ENCODE measurements at places on chromosomes 13 and 19.

DNA sequence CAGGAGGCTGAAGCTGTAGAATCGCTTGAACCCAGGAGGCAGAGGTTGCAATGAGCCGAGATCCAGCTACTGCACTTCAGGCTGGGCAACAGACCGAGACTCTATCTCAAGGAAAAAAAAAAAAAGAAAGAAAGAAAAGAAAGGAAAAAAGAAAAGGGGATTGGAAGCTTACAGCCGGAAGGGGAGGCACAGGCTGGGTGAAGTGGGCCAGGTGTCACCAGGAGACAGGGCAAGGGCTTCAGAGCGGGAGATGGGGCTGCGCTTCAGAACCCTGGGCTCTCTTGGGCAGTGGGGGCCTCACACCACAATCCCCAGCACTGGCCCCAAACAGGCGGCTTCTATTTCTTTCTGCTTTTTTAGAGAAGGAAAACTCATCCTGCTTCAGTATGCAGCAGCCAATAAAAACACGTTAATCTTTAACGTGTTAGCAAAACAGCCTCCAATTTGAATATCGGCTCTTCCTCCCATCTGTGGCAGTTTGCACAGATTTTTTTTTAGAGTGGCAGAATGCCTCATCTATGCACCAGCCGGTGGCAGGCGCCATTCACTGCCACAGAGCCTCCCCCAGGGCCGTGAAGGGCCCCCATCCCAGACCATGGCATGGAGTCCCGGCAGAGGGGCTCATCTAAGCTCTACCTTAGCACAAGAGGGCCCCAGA, 46.6 kb upstream of the C19orf12 start:
- no peak for DNase-seq

GRCh38 chr19:54389553-54389952, 24.8 kb upstream of the LAIR1 start:
- DNase-seq = no peak

DNA sequence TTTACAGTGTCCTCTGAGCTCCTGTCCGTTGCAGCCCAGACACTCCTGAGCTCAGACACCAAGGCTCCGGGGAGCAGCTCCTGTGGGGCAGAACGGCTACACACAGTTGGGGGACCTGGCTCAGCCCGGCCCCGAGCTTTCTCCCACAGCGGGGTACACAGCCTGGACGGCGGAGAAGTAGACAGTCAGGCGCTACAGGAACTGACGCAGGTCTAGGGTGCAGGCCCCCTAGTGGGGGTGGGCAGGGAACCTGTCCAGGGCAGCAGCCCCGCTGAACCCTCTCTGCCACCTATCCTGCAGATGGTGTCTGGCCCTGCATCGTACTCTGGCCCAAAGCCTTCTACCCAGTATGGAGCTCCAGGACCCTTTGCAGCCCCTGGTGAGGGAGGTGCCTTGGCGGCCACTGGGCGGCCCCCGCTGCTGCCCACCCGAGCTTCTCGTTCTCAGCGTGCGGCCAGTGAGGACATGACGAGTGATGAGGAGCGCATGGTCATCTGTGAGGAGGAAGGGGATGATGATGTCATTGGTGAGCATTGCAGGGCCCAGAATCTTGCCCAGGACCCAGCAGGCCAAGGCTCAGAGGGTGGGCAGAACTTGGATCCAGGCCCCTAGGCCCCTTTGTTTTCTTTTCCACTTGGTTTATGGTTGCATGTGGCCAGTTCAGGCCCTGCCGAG, 12.9 kb upstream of the PRR19 start:
- DNase-seq = no peak

GRCh38 chr19:56476651-56477428, at the start of gene ZNF667:
ZNF667 (minus strand) TSS chr19:56477345; CDS start chr19:56462370, 14,975 bp downstream.
- peak; percentile 67 for DNase-seq

DNA sequence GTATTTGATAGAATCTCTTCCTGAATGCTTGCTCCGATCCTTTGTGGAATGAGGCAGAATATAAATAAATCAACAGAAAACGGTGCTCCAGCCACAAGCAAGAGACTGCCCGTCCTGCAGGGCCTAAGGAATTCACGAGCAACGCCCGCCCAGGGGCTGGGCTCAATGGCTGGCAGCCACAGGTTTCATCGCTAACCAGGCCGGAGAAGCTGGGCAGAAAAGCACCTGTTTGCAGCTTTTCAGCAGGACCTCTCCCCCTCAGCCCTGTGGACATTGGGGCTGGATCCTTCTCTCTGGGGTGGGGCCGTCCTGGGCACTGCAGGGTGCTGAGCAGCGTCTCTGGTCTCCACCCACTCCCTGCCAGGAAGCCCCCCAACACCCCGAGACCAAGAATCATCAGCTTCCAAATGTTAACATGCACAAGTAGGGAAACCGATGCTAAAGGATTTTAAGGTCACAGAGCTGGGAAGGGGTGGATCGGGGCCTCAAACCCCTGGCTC, 102.5 kb downstream of the GADD45B start:
- no peak for DNase-seq

- DNase-seq = no peak
Observed at GRCh38 chr13:40024967-40025714, 369.7 kb downstream of the COG6 start.

DNA sequence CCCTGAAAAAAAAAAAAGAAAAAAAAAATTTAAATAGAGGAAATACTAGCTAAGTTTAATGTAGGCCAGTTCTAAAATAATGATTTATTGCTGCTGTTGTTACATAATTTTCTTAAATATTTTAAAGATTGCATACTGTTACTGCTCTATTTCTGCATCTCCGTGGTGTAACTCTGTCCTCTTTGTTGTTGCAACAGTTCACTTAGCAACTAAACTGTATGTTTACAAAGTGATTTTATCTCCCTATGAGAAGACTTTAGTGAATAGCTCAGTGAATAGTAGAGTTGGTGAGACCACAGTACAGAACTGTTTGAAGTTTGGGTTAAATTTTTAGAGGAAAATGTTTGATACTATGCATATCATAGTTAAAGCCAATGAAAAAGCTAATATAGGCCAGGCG, 19.4 kb downstream of the BRCA2 start:
- DNase-seq = no peak

DNA sequence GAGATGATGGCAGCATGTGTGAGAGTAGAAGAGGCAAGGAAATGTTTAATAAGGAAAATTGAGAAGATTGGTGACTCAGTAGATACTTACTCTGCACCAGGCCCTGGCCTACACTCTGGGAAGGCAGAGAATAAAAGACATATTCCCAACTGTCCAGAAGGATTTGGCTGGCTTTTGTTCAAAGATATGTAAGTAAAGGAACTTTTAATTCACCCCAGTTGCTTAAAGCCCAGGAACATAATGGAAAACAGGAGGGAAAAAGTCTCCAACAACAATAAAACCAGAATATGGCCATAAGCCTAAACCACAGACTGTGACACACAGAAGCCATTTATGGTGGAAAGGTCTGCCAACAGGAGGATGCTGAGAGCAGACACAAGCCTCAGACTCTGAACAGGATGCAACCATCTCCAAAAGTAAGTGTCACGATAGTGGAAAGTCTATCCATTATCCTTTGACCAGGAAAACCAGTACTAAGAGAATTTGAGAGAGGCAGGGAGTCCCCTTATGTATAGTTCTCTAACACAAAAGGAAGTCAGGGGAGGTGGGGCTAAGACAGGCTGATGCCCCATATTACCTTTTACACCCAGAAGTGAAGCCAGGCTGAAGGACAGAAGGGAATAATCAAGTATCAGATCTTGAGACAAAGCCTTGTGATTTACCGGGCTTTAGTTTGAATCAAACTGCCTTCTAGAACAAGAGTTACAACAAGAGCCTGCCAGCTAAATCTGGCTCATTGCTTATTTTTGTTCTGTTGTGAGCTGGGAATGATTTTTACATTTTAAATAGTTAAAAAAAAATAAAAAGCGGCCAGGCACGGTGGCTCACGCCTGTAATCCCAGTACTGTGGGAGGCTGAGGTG, 169.5 kb upstream of the STARD13 start:
- no peak for DNase-seq

DNA sequence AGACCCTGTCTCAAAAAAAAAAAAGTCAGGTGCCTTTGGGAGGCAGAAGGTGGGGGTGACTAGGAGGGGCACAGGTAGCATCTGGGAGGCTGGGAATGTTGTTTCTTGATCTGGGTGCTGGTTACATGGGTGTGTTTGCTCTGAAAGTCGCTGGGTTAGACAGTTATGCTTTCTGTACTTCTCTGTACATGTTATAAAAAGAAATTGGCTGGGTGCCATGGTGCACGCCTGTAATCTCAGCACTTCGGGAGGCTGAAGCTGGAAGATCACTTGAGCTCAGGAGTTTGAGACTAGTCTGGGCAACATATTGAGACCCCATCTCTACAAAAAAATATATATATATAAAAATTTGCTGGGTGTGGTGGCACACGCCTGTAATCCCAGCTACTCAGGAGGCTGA, 15.1 kb downstream of the NOSIP start:
- DNase-seq = no peak

- no peak for DNase-seq
Observed at GRCh38 chr13:112601371-112601770, 13.4 kb upstream of the TUBGCP3 start.

DNA sequence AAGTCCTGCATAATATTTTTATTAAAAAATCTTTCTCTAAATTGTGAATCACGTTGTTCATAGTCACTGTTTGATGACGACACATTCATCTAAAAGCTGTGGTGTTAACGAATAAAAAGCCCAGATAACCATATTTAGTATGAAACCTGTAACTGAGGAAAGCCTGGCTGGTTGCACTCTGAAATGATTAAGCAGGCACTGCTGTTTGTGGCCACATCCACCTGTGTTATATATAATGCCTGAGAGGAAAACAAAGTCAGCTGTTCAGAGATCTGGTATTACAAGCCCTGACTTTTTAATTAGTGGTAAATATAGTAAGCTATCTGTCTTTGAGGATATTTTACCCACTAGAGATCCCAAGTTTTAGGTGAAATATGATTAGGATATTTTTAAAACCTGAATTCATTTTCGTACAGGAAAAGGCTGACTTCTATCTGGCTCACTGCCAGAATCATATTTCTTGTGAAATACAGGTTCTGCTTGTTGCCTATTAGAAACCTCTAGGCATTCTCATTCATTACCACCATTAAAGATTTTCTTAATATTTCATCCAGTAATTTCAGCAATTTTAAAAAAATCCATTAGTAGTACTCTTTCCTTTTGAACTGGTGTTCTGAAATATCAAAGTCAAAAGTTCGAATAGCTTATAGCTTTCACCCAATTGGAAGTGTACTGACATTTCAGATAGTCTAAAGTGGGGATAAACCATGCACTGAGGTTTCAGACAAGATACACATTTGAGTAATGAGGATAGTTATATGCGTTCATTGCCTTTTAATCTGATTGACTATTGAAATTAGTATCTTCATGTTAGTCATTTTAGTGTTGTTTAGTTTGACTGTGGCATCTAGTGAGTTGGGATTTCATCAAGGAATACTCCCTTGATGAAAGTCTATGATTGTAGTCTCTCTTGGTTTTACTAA, 79.7 kb downstream of the LMO7 start:
- DNase-seq = no peak

GRCh38 chr19:33310606-33311325, 8.4 kb upstream of the CEBPA start:
- DNase-seq = peak; percentile 53

GRCh38 chr19:43809762-43810696, 7.8 kb upstream of the LYPD5 start:
- no peak for DNase-seq

DNA sequence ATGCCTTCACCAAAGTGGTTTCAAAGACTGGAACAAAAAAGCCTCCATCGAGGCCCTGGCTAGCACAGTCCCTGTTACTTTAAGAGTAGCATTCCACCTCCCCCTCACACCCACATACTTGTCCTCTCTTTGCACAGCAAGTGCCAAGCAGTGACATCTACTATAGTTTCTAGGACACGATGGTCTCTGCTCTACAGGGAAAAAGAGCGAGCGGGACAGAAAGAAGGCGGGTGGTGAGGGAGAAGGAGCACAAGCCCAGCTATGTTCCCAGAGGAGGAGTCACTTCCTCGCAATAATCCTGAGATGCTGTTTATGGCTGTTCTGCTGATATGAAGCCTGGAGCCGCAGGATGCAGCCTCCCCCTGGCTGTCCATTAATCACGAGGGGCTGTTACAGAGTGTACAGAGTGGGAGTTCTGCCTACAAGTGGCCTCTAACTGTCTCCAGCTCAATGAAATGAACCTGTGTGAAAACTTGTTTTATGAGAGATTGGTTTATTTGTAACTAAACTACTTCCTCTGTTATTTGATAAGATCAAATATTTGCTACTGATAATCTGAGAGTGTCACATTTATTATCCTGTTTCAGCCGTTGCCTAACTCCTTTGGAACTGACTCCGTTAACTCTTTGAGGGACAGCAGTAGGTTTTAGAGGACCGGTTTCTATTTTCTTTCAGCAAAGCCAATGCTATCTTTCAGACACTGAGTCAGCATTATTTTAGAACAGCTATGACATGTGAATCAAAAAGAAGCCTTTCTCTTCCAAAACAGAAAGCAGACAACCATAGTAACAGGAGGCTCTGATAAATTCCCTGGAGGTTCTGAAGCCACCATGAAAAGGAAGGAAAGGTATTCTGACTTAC, 208.0 kb downstream of the SPRY2 start:
- DNase-seq = no peak

- DNase-seq = no peak
Observed at GRCh38 chr13:40313269-40314200, 352.9 kb downstream of the FOXO1 start.

- DNase-seq = no peak
Observed at GRCh38 chr13:18953139-18953930, 228.3 kb downstream of the TUBA3C start.

DNA sequence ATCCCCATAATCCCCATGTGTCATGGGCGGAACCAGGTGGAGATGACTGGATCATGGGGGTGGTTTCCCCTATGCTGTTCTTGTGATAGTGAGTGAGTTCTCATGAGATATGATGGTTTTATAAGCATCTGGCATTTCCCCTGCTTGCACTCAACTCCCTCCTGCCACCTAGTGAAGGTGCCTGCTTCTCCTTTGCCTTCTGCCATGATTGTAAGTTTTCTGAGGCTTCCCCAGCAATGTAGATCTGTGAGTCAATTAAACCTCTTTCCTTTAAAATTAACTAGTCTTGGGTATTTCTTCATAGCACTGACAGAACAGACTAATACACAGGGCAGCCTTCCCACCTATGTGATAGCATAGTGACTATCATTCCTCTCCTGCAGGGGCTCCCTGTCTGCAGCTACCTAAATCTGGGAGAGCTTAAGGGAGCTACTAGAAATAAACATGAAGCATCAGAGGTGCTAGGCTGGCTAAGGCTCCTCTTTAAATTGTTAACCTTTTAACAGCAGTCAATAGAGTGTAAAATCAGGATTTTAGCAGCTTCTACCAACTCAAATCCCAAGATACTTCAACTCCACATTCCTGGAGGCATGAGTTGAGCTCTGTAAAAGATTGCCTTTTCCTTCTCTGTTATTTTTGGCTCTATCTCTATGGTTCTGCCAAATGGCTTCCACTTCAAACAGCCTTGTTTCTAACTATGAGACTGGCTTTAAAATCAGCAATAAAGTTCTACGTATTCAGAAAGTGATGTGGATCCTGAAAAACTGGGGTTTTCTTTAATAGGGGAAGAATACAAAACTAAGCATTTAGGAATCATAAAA, 112.3 kb downstream of the VWA8 start:
- no peak for DNase-seq

Measured in activated CD8-positive, alpha-beta memory T cell treated with anti-CD3 and anti-CD28 coated beads for 24 hours (primary cell).